ENCODE measurements at places on chromosomes 3 and 15. TPM values are rescaled to one million over a fixed set of nuclear protein-coding genes. Genes with fewer than 3 reads are reported as not detected.

GRCh38 chr15:21270474-21270873 lies 169.8 kb downstream of the POTEB3 start:
- H3K27ac ChIP-seq = no peak overlapping the region
- no peaks in the 10 kb centered on the region for H3K36me3 ChIP-seq
- no peaks in the 10 kb centered on the region for H3K4me1 ChIP-seq
- DNase-seq = no peak
- no peak overlapping the region for H3K4me3 ChIP-seq

The MAP1A gene
- 3.4 TPM for total RNA-seq

- no peak for DNase-seq
- no peak overlapping the region for H3K4me3 ChIP-seq
- no peak overlapping the region for H3K27ac ChIP-seq
- peaks cover 14% of the 10 kb centered on the region for H3K27me3 ChIP-seq
- H3K36me3 ChIP-seq = no peaks in the 10 kb centered on the region
Measured at GRCh38 chr3:133930341-133930933, 34.8 kb upstream of the RAB6B start.

- DNase-seq = no peak
- H3K4me3 ChIP-seq = no peak overlapping the region
- H3K4me1 ChIP-seq = no peaks in the 10 kb centered on the region
- peaks cover 2% of the 10 kb centered on the region for H3K36me3 ChIP-seq
- no peak overlapping the region for H3K27ac ChIP-seq
Measured at GRCh38 chr3:142563496-142563997, 15.0 kb downstream of the ATR start.

DNA sequence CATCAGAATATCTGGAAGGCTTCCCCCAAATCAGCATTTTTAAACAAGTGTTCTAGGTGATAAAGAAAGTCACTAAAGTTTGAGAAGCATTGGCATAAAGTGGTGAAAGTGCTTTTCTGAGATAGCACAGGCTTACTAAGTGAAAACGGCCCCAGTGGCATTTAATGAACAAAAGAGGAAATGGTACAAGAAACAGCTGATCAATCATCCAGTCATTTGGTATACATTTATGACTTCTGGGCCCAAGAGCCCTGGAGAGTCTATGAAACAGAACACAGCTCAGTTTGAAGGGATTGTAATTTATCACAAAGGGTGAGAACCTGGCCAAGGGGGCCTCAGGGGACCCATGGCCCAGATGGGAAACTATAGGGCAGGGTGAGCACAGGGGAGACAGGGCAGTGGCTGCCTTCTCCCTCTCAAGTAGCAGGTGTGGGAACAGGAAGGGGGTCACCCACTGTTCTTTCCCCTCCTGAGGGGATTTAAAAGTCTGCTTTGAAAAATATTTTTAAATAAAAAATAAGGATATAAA lies 265.5 kb upstream of the ROPN1 start:
- no peaks in the 10 kb centered on the region for H3K36me3 ChIP-seq
- H3K27me3 ChIP-seq = no peaks in the 10 kb centered on the region
- no peak for DNase-seq

- H3K36me3 ChIP-seq = no peaks in the 10 kb centered on the region
- H3K27me3 ChIP-seq = no peaks in the 10 kb centered on the region
- no peak for DNase-seq
Measured at GRCh38 chr3:188085584-188086560, 68.1 kb upstream of the LPP start.

The SPTBN5 gene
- total RNA-seq = 0.84 TPM

The SUSD5 gene
- total RNA-seq = 3.3 TPM

DNA sequence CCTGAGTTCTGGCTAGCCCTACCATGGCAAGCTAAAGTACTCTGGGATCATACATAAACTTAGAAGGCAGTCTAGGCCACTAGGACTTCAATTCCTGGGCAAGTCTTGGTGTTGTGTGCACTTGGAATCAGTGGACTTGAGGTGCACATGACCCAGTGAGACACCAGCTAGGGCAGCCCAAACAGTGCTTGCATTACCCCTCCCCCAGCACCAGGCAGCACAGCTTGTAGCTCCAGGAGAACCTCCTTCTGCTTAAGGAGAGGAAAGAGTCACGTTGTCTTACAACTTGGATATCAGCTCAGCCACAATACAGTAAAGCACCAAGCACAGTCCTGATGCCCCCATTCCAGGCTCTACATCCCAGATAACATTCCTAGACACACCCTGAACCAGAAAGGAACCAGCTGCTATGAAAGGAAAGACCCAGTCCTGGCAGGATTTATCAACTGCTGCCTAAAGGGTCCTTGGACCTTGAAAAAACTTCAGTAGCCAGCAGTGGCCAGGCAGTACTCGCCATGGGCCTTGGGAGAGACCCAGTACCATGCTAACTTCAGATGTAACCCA lies 57.2 kb downstream of the MYO9A start:
- DNase-seq = no peak
- H3K4me3 ChIP-seq = no peak overlapping the region
- H3K4me1 ChIP-seq = peaks cover 8% of the 10 kb centered on the region

All from H1 (cell line).